ENCODE measurements at places on chromosomes 13 and 19. TPM values are rescaled to one million over a fixed set of nuclear protein-coding genes. Genes with fewer than 3 reads are reported as not detected.

DNA sequence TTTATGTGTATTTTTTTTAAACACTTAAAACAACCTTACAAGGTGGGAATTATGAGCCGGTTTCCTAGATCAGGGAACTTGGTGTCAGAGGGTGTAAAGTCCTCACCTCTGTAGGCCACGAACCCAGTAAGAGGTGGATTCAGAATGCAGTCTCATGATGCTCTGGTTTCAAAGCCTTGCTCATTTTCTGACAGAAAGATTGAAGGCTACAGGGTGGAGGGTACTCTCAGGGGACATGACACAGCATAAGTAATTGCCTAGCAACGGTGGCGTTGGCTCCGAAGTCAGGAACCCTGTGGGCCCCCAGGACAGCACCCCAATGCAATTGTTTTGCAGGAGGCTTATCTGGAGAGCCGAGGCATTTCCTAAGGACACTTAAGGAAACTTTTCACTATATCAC is 794.7 kb downstream of the EFNB2 start:
- no peak for DNase-seq

DNA sequence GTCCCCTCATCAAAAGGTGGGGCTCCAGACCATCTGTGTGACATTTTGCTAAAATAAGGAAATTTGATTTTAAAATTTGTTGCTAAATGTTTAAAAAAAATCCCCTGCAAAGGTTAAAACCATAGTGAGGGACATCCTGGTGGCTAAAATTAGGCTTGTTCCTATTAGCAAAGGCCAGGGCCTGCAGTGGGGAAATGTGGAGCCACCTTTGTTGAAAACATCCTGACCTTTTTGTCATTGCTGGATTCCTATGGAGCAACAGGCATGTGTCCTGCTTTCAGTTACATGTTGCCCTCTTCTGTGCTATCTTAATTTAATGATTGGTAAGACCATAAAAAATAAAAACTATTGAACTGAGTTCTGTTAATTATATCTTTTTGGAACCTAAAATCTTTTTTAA is 524.3 kb downstream of the KCTD12 start:
- no peak for DNase-seq

- no peak for DNase-seq
Observed at GRCh38 chr13:90532861-90533492, 814.5 kb upstream of the MIR17HG start.

- no peak for DNase-seq
Observed at GRCh38 chr13:42063105-42063504, 14.7 kb downstream of the DGKH start.

NUP62 gene
- total RNA-seq = 69.7 TPM
